Stimulated activated CD8-positive, alpha-beta memory T cell treated with anti-CD3 and anti-CD28 coated beads, Interleukin-12 subunit alpha, Interleukin-12 subunit beta, amount 100 ng/mL, for 4 hours (primary cell): ENCODE measurements at places on chromosomes 7 and 10.

DNA sequence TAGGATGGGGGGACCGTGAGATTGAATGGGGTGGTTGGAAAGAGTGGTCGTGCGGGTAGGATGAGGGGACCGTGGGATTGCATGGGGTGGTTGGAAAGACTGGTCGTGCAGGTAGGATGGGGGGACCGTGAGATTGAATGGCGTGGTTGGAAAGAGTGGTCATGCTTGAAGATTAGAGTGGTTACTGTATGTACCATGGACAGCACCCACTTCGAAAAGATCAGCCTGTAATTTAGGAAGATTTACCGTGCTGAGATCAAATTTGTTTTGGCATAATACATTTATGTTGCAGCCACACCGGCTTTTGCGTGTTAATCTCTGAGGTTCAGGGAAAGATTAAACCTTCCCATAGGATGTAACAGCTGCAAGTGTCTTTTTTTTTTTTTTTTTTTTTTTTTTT is 495.2 kb upstream of the ADARB2 start:
- no peak for DNase-seq

- no peak for DNase-seq
Observed at GRCh38 chr7:82105463-82105862, 335.6 kb upstream of the HGF start.

DNA sequence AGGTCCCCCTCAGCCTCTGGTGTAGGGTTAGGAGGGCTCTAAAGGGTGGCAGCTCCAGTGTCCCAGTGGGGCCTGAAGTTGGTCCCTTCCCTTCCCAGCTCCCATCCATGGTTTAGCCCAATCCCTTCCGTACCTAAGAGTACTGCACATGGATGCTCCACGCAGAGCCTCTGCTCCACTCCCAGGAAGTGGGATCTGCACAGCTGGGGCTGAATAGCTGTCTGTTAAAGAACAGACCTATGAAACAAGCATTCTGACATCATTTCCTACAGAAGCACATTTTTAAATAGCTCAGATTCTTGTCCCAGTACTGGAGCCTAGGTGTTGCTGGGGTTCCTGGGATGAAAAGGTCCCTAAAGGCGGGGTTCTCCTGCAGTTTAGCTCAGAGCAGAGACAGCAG is 135.9 kb downstream of the ZMYND11 start:
- DNase-seq: no peak

DNA sequence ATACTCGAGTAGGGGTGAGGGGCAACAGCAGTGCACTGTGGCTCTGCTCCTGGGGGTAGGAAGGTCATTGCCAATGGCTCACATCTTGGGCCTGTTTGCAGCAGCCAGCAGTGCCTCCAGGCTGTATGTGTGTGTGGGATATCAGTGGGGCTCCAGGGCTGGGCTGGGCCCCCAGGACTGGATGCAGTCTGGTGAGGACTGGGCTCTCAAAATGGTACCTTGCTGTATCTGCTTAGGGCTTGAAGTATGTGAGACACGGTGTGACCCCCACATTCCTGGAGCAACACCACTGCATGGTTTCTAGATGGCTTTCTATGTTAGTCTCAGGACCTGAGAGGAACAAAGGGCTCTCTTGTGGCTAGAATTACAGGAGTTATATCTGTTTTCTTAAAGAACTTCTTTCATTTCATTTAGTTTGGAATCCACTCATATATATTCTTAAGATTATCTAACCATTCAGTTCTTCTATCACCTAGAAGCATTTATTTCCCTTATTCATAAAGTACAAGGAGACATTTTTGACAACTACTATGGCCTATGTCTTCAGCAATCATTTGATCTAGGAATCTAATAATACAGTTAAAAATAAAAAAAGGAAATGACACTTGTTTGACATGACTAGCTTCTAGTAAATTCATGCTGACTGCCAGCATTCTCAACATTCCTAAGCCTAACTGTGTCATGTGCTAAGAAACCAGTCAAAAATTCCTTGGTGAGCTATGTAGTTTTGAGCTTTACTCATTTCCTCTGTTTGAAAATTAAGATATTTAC is 443.2 kb upstream of the SEMA3A start:
- no peak for DNase-seq

DNA sequence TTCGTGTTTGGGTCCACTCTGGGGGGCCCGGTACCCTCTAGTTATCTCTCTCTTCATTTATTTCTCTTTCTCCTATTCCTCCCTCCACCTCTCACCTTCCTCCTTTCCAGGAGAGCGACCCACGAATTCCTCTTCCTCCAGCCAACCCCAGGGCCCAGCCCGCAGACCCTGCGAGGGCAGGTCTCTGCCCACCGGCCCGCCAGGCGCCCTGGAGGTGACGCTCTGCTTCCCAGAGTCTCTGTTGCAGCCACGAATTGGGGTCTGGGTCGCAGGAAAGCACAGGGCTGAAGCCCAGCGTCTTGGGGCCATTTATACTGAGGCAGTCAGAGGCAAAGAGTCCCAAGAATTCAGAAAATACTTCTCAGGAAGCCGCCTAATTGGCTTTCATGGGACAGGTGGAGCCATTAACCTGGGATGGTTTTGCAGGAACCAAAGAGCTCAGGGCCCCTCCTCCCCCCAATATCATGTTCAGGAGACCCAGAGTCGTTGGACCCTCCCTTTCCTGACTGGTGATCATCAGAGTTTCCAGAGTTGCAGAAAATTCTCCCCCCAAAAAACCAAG is 2.7 kb upstream of the EN2 start:
- no peak for DNase-seq

DNA sequence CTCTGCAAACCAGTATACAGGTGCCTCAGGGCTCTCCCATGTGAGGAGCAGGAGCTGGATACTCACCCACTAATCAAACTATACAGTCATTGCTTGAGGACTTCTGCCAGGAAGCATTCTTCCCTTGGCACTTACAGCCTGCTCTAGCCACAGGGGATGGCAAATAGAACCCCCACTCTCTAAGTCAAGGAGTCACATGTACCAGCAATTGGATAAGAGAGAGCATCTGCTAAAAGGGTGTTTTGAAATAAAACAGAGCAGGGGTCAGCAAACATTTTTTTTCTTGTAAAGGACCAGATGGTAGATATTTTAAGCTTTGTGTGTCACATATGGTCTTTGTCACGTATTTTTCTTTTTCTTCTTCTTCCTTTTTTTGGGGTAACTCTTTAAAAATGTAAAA is 865.2 kb upstream of the GHITM start:
- no peak for DNase-seq

DNA sequence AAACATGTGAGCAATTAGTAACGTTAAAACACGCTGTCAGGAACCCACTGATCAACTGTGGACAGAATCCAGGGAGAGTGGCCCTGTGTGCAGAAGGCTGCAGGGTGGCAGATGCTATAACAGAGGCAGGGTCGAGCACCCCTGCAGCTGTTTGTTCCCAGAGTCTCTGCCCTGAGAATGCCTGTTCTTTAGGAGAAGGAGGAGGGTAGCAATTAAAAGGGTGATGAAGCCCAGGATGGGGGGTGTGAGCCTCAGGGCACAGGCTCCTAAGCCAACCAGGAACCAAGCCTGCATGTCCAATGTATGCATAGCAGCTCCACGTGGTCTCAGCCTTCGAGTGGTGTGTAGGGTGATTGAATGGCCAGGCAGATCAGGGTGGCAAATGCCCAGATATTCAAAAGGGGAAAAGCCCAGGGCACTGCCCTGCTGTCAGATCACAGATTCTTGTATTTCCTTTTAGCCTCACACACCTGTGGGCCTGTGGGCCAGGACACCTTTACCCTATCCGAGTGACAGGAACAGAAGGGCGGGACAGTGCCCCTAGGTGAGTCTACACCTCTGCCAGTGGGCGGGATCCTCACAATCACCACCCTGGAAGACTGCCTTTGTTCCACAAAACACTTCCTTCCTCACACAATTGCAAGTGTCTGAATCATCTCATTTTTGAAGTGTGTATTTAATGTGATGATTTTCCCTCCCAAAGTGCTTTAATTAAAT is 7.3 kb downstream of the WDFY4 start:
- DNase-seq: no peak

- no peak for DNase-seq
Observed at GRCh38 chr7:102432442-102433218, 745 bp upstream of the ORAI2 start.
